ENCODE measurements at places on chromosomes 16 and 17.
A peak's percentile ranks its signal among the peaks of the same experiment; 100 is the strongest.

- no peak for DNase-seq
Observed at GRCh38 chr17:69084911-69085310, 24.2 kb upstream of the ABCA9 start.

- DNase-seq = peak; percentile 18
Observed at GRCh38 chr16:83472776-83473501, 334.8 kb upstream of the HSBP1 start.

DNA sequence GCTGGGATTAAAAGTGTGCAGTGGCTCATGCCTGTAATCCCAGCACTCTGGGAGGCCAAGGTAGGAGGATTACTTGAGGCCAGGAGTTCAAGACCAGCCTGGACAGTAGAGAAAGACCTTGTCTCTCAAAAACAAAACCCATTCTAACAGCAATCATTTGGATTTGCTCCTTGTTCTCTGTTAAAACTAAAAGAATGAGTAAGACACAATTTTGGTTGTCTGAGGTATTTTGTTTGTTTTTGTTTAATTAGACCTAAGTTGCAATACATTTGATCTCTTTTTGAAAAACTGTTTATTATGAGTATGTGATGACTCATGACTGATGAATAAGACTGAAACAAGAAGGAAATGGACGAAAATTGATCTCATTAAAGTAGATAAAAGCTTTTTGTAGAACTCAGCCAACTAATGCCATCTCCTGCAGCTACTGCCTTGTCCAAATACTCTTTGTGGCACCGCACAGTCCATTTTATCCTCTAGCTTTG, 29.0 kb downstream of the GLG1 start:
- no peak for DNase-seq

GRCh38 chr16:73108195-73108963, 60.5 kb upstream of the ZFHX3 start:
- DNase-seq = no peak

GRCh38 chr16:53680756-53681155, 22.9 kb downstream of the RPGRIP1L start:
- DNase-seq = no peak

- DNase-seq = no peak
Observed at GRCh38 chr17:28810437-28810836, 32.2 kb downstream of the FAM222B start.

- DNase-seq = no peak
Observed at GRCh38 chr16:20396846-20397467, 7.6 kb downstream of the PDILT start.

DNA sequence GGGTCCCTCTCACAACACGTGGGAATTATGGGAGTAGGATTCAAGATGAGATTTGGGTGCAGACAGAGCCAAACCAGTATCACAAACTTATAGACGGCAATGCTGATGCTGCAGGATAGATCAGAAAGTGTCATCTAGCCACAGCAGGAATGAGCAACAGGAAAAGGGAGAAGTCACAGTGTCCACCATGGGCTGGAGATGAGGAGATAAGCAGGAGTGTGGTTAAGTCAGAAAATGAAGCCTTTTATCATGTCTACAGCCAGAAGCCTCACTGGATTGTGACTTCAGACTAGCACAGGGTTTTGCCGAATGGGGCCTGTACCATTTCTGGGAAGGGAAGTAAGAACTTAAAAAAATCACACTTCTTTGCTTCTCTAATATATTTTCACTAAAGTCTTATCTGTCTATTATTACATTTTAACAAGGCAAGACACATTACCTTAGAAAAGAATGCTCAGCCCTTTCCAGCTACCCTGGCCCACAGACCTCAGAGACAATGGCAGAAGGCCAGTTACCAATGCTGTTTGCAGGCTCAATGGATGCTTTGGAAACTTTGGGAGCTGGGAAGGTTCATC, 490.2 kb upstream of the SALL1 start:
- DNase-seq = no peak

- no peak for DNase-seq
Observed at GRCh38 chr17:69539274-69539673, 124.8 kb downstream of the MAP2K6 start.

- DNase-seq = peak; percentile 54
Observed at GRCh38 chr17:74042744-74043486, 160.6 kb upstream of the RPL38 start.

- DNase-seq = no peak
Observed at GRCh38 chr16:57985204-57986181, 14.6 kb upstream of the CNGB1 start.

GRCh38 chr17:76053246-76054111, 18.8 kb downstream of the SRP68 start:
- peak; percentile 26 for DNase-seq

DNA sequence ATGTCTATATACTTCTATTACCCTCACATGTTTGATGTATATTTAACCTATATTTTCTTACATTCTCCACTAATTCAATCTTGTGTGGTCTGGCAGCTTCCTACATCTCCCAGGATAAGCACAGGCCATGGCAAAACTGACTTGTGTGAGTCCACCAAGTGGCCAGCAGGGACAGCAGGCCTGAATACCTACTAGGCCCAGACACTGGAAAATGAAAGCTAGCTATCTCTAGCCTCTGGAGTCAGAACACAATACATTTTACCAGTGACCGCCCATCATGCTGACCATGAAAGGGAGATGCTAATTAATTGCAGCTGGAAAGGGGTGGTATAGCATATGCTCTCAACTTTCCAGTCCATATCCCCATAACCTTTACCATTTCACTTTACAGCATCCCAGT, 132.3 kb downstream of the PCTP start:
- DNase-seq = no peak

DNA sequence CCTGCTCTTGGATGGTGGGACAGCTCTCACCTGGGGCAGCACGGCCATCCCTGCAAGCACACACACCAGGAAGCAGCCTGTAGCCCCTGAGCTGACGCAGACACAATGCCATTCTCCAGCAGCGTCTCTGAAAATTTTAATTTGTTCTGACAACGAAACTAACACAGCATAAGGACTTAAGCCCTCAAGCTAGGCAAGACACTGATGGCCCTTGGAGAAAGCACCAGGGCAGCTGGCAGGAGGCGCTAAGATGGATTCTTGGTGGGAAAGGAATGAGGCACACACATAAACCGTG, 2.7 kb upstream of the LIMD2 start:
- no peak for DNase-seq

- no peak for DNase-seq
Observed at GRCh38 chr16:4918781-4919251, 18.1 kb downstream of the PPL start.

GRCh38 chr16:50248845-50249244, 17.5 kb upstream of the ADCY7 start:
- no peak for DNase-seq

- no peak for DNase-seq
Observed at GRCh38 chr16:56370185-56370874, 55.0 kb downstream of the AMFR start.

DNA sequence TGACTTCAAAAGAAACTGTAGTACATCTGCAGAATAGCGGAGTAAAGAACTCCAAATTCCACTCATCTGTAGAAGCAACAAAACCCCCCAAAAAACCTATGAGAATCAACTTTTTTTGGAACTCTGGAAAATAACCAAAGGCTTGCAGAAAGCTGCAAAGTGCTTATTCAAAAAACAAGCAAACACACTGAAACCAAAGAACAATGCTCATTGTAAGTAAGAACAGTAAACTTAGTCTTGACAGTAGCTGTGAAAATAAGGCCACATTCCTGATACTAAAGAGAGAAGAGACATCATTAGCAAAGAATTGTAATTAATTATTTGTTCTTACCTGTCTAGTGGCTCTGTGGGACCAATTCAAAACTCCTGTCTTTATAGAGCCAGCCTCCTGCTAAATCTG, 534.3 kb upstream of the C16orf82 start:
- no peak for DNase-seq

GRCh38 chr17:14833201-14833785, 431.8 kb downstream of the PMP22 start:
- DNase-seq = peak; percentile 72

DNA sequence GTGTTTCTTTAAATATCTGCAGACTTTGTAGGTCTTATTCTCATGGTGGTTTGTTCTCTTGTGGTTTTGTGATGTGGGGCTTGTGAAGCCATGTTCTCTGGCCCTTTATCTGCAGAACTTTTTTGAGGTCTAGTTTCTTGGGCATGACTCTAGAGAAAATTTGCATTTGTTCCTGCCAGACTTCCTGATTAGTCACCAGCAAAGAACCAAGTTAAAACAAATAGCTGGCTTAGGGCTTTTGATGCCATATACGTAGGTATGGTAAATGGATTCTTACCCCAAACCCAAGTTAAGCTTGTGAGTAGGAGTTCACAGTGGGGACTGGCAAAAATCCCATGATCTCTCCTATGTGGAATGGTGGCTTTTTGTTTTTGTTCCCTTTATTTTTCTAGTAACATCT, 68.7 kb upstream of the IRX3 start:
- DNase-seq = peak; percentile 72

- DNase-seq = peak; percentile 36
Observed at GRCh38 chr16:20938426-20938825, 37.9 kb downstream of the LYRM1 start.

- peak; percentile 64 for DNase-seq
Observed at GRCh38 chr17:66677201-66677981, 157.5 kb upstream of the CACNG5 start.

DNA sequence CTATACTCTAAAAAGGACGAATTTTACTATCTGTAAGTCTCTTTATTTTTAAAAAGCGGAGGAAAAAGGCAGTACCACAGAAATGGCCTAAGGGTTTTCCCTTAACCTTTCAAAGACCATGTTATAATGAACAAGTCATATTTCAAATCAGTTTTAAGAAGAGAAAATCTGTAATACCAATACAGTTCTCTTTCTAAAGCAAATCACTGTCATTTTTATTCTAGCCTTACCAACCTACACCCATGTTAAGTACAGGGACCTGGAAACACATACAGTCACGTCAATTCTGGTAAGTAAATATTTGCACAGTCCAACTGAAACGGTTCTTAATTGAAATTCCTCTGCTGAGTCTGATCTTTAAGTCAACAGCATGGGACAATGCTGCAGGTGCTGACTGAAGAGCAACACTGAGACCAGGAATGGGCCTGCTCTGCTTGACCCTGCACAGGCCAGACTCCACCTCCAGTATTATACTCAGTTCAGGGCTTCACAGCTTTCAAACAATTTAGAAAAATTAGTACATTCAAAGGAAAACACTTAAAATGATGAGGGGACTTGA, 20.2 kb downstream of the MBTPS1 start:
- no peak for DNase-seq

DNA sequence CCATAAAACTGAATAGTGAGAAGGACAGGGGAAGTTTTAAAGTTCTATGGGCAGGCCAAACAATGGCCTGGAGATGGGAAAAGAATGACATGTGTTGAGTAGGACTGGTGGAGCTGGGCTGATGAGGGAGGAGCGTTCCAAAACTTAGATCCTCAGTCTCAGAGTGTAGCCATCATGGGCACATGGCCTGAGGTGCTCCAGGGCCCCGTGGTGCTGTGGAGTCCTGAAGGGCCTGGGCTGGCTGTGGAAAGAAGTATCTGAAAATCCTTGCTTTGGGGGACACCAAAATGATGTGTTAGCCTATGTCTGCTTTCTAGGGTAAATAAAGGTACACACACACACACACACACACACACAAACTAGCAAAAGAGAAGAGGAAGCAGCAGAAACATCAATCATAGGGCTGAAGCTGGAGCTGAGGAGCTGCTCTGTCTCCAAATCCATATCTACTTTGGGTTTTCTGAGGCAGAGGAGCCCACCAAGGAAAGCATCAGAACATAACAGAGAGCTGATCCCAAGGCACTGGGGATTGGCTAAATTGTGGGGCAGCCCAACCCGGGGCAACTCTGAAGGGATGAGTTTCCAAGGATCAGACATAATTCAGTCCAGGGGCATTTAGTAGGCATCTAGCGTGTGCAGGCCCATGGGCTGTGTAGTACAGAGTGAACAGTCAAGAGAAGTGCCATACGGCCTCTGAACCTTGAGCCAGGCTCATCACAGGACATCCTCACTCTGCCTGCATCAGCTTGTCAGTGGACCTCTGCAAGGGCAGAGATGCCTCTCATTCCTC, 85.2 kb downstream of the C16orf78 start:
- no peak for DNase-seq

GRCh38 chr16:12203780-12204351, 227.3 kb downstream of the SNX29 start:
- DNase-seq = no peak

DNA sequence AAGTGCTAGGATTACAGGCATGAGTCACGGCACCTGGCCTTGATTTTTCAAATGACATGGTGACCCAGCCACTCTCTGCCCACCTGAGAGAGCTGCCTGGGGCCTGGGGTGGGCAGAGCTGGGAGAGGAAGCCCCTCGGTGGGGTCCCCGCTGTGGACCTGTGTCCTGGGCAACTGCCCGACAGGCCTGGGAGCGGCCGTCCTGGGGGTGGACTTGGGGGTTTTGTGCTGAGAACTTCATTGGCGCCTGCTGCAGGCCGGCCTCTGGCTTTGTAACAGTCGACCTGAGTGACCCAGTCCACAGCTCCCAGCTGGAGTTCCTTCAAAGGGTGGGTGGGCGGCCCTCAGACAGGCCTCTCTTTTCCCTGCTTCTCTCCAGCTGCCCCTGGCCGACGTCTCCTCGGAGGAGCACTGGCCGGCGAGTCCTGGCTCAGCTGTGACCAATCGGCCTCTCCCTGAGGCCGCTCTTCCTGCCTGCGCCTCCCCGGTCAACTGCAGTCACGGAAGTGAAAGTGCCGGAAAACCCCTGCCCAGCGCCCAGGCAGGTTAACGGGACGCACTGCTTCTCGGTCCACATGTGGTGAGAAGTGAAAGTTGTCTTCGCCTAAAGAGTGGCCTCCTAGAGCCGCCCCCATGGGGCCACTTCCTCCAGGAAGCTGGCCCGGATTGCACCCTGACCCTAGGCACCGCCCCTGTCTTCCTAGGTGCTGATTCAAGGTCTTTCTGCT, 5.5 kb downstream of the CBFA2T3 start:
- DNase-seq = no peak

DNA sequence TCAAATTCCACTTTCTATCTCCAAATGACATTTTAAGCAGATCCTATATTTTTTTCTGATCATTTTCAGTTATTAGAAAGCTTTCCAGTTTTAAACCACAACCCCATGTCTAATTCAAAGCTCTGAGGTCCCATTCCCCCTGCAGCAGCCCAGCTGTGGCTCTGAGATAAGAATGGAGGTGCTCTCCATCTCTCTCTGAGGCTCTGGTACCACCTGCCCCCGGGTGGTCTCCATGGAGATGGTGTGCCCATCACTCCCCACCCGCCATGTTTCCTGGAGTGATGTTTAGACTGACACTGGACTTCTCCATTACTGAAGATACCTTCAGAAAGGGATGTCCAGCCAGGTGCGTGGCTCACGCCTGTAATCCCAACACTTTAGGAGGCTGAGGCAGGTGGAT, 68.1 kb upstream of the SEC14L1 start:
- DNase-seq = no peak

All from skeletal muscle cell (primary cell).